AG20443 (cell line): ENCODE measurements at places on chromosomes 2 and 18.

GRCh38 chr2:239295377-239296019 is 105.3 kb downstream of the HDAC4 start:
- no peak for DNase-seq

GRCh38 chr2:237459226-237459625 is 27.8 kb upstream of the MLPH start:
- DNase-seq: no peak

GRCh38 chr2:203175371-203175770 is 63.4 kb upstream of the CYP20A1 start:
- no peak for DNase-seq

- no peak for DNase-seq
Measured at GRCh38 chr2:119937680-119938079, 75.2 kb upstream of the EPB41L5 start.

GRCh38 chr18:67232406-67232805 is 284.1 kb downstream of the DSEL start:
- DNase-seq: peak; percentile 55
